ENCODE measurements at places on chromosomes 12 and 14. TPM values are rescaled to one million over a fixed set of nuclear protein-coding genes. Genes with fewer than 3 reads are reported as not detected.
A peak's percentile ranks its signal among the peaks of the same experiment; 100 is the strongest.

GRCh38 chr14:79586989-79587598 lies 624.2 kb downstream of the DIO2 start:
- DNase-seq: no peak

- DNase-seq: no peak
Measured at GRCh38 chr12:11089246-11089645, 2.9 kb downstream of the TAS2R43 start.

GRCh38 chr14:32784405-32784804 lies 154.3 kb upstream of the NPAS3 start:
- DNase-seq: no peak

- DNase-seq: no peak
Measured at GRCh38 chr14:76786601-76787000, 25.3 kb downstream of the VASH1 start.

DNA sequence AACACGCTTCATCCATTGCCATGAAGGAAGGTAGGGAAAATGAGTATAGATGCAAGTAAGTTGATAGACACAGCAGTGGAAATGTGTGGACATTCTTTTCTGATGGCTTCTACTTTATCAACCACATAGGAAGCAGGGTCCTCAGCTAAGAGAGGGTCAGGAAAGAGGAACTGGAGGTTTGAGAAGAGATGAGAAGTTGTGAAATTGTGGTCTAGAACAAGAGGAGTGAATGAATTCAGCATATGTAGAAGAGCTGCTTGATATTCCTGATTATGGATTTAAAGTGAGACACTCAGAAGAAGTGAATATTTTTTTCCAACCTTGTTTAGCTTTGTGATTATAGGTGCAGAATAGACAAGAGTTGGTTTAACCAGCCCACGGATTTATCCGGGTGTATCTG lies 128.5 kb downstream of the SLC15A5 start:
- no peak for DNase-seq

DNA sequence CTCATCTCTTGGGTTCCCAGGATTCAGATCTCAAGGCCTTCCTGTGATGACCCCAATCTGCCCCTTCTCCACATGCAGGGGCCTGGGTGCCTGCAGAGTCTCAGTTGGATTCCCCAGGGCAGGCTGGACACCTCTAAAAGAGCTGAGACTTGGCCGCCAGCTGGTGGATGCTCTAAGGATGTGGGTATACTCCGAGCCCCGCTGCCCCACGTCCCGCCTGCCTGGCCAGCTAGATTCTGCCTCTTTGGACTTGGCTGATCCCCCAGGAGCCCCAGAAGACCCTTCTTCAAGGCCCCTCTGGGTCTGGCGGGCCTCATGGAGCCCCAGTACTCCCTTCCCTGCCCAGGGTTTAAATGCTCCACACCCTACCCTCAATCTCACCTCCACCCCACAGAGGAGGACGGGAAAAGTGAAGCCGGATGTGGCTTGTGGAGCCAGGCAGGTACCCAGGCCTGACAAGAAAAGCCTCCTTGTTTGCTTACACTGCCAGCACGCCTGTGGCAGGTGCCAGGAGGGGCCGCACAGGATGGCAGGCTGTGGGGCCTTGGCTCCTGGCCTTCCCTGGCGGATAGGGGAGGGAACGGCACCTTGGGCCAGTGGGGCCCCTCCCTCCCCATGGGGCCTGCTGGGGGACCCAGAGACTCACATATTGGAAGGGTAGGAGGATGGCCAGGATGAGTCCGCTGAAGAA lies 15.1 kb downstream of the FAIM2 start:
- DNase-seq: no peak

GRCh38 chr14:50999726-51000125 lies 55.4 kb upstream of the PYGL start:
- no peak for DNase-seq

GRCh38 chr14:99603471-99604277 lies at the start of gene CCDC85C:
Gene CCDC85C, minus strand, starts transcription at chr14:99604207. Its CDS starts 248 bp downstream, at chr14:99603959.
- DNase-seq: peak; percentile 41

DNA sequence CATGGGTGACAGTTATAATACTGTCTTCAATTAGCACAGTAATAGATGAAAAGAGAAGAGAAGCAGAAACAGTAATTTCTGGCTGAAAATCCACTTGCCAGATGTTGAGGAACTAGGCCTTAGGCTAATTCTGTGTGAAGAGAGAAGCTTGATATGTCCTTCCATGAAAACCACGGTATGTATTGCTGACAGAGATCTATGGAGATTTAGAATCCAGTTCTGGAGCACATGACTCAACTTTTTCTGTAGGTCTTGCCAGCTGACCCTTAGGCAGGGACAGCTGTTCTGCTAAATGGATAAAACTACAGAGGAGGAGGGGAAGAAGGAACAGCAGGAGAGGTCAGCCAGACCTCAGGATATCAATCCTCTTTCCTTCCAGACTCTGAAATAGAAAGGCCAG lies 211.5 kb downstream of the PRKD1 start:
- peak; percentile 23 for DNase-seq

DNA sequence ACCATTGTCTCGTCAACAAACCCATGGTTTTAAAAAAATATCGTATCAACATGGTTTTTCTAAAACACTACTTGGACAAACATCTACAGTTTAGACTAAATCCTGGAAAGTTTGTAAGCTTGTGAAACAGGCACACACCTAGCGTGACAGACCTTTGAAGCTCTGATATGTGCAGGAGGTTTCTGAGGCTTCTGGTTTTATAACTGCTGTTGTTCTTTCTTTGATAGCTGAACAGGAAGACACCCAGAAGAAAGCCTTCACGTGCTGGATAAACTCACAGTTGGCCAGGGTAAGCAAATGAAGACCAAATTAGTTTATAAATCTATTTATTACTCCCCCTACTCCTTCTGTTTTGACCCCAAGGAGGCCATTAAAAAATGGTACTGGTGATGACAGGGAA lies 87.6 kb downstream of the SYNE2 start:
- no peak for DNase-seq

The LMBR1L gene
- total RNA-seq: 58.7 TPM

The BCL7A gene
- 9.6 TPM for total RNA-seq

Measured in astrocyte (in vitro differentiated cells and primary cell).